Activated CD8-positive, alpha-beta memory T cell treated with anti-CD3 and anti-CD28 coated beads, Interleukin-2, amount 50 U/mL, for 48 hours (primary cell): ENCODE measurements at places on chromosomes 16 and 17.

DNA sequence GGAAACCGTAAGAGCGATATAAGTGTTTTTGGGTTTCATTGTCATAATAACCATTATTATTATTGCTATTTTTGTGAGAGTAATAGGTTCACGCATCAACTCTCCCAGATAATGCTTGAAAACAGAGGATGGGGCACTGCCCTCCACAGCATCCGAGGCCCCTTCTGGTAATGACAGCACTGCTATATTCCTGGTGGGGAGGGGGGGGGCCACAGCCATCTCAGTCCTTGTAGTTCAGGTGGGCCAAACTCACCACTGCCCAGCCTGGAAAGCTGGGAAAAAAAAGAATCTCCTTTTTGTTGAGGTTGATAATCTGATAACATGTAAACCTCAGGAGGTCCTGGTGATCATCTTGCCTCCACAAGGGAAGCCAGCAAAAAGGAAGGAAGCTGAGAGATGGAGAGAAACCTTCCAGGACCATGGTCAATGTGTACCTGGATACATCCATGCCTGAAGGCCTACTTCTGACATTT lies 706 bp downstream of the C16orf95 start:
- DNase-seq: no peak

DNA sequence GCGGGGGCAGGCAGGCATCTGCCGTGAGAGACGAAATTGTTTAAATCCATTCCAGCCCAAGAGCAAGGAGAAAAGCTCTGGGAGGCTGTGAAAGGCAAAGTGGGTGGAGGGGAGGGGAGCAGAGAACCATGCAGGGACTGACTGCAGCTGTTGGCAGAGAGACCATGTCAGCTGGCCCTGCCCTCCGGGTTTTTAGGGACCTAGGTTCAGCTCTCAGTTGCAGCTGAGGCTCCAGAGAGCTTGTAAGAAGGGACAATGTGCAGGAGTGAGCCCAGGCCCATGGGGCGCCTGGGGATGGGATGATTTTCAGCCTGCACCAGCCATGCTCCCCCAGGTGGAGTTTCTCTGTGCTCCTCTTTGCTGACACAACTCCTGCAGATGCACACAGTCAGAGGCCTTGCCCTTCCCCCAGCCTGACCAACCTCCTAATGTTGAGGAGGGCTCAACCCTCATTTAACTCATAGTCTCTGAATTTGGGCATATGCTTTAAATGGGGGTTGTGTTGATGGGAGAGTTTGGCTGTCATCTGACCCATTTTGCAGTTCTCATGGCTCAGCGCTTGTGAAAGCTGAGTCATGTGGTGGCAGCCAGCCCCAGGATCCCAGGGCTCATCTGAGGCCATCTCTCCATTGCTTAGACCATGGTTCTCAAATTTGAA lies 70.9 kb downstream of the PLXDC1 start:
- no peak for DNase-seq

DNA sequence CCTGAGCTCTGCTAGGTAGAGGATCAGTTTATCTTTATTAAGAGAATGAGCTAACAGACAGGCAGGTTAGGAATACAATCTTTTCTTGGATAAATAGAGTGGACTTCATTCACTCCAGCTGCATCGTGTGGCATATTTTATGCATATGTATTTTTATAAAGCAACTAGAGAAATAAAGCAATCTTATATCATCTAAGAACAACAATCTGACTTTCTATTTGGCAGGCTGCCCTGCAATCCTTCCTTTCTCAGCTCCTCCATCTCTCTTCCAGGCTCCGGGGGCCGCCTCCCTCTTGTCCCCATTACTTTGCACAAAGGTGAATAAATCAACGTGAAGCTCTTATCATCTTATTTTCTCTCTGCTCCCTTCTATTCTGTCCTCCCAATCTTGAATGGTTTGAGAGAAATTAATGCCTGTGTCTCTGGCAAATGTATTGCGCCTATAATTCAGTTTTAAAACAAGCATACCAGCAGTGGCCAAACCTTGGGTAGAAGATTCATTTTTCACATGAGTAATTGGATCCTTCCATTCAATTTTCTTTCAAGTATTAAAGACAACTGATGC lies 64.5 kb downstream of the HS3ST3A1 start:
- DNase-seq: no peak

DNA sequence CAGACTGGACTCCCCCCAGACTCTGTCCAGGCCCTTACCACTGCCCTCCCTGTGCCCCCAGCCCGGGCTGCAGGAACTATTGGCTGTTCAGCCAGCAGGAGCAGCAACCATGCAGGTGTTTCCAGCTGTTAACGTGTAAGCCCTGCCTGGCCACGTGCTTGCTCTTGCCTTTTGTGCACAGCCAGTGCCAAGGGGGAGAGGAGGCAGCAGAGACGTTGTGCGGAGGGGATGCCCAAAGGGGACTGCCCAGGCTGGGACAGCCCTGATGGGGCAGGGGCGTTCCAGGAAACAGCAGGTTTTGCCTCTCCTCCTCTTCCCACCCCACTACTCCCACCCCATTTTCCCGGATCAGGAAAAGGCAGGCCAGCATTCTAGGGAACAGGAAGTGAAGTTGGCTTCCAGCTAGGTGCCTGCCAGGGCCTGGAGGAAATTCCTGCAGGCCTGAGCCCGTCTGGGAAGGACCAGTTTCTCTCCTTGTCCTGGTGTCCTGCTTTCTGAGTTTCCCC lies 16.7 kb upstream of the LASP1NB start:
- DNase-seq: no peak

GRCh38 chr16:9798952-9799580 lies 383.2 kb downstream of the GRIN2A start:
- DNase-seq: no peak

DNA sequence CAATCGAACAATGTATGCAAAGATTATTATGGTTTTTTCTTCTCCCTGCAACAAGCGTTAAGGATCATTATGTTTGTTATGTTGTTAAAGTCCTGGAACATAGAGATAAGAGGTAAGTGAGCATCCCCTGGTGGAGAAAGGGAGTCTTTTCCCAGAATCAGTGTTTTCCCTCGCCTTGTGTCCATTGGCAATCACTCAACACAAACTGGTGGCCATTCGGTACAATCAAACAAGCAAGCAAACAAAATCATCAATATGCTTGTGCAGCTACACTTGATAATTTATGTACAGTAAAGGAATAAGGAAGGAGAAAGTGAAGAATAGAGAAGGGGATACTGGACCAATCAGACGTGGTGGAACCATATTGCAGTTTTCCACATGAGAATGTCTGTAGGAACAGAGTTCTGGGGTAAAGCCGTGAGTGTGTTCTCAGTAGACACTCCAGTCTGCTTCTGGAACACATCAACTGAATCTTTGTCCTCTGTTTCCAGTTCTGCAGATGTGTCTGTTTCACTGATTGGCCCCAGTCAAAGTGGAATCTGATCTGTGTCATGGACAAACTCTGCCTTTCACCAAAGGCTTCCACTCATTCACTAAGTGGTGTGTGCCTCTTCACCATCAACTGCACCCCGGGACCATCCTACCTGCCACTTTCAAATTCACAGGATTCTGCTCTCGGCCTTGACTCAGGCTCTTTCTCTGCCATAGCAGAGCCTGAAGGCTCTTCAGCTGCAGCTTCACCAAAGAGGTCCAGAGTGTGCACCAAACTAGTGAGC lies 169.5 kb downstream of the AHSP start:
- DNase-seq: no peak

GRCh38 chr16:29315916-29316517 lies 90.5 kb downstream of the NPIPB11 start:
- no peak for DNase-seq

GRCh38 chr17:74998783-74999182 lies 11.4 kb downstream of the CDR2L start:
- DNase-seq: no peak

DNA sequence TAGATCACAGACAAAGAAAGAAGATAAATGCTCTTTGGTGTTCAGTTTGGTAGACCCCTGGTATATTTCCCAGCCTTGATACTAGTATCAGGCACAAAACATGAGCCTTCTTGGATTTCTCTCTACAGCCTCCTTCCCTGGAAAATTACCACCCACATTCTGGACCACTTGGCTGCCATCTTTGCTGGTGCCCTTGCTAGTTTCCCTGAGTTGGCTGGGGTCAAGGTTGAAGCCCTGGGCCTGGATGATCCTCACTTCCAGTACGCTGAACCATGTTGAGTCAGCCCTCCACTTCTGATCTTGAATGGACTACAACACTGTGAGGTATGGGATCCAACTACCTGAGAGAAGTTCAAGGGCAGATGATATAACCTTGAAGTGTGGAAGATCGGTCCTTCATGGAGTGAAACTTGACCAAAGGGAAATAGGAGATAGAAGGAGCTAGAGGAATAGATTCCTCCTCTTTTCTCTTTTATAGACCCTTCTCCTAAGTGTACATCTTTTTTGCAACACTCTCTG lies 501.4 kb downstream of the TMEM114 start:
- no peak for DNase-seq

GRCh38 chr17:49292901-49293300 lies 62.3 kb upstream of the PHOSPHO1 start:
- no peak for DNase-seq

- no peak for DNase-seq
Observed at GRCh38 chr16:55279598-55279997, 44.4 kb upstream of the IRX6 start.

DNA sequence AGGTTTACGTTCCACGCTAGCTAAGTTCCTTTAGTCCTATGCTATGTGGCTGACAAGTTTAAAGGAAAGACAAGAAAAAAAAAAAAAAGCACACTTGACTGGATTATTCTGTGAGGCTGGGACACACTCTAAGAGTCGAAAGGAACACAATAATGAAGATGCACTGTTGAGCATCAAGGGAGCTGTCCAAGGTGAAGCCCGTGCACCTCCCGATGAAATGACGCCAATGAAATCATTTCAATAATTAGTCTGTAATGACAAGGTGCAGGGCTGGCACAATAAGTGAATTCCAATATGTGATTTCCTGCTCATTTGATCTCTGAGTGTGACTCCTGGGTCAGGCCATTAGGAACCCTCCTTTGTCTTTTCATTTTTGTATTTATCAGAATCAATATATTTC lies 232.9 kb downstream of the CDH13 start:
- DNase-seq: no peak

GRCh38 chr17:36111068-36111490 lies 7.5 kb downstream of the CCL4 start:
- DNase-seq: no peak

GRCh38 chr16:22634954-22635353 lies 124.3 kb downstream of the NPIPB5 start:
- DNase-seq: no peak
